ENCODE measurements at places on chromosomes 16 and 17.

DNA sequence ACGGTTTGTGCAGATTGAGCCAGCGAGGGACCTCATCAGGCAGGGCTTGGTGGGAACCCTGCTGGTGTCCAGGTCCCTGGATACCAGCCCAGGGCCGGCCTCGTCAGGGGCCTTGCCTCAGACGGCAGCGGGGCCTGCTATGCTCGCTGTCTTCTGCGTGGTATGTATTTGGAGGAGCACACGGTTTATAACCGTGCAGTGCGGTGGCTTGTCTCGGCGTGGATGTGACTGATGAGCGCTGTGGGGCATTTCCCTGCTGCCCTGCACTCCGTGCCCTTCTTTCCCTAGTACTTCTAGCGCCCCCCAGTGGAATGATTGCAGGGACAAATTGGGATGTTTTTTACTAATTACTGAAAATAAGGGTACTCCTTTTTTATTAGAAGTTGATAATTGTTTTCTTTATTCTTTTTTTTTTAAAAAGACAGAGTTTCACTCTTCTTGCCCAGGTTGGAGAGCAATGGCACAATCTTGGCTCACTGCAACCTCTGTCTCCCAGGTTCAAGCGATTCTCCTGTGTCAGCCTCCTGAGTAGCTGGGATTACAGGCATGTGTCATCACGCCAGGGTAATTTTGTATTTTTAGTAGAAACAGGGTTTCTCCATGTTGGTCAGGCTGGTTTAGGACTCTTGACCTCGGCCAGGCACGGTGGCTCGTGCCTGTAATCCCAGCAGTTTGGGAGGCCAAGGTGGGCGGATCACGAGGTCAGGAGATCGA lies 15.3 kb downstream of the TBCD start:
- no peak for ATAC-seq

DNA sequence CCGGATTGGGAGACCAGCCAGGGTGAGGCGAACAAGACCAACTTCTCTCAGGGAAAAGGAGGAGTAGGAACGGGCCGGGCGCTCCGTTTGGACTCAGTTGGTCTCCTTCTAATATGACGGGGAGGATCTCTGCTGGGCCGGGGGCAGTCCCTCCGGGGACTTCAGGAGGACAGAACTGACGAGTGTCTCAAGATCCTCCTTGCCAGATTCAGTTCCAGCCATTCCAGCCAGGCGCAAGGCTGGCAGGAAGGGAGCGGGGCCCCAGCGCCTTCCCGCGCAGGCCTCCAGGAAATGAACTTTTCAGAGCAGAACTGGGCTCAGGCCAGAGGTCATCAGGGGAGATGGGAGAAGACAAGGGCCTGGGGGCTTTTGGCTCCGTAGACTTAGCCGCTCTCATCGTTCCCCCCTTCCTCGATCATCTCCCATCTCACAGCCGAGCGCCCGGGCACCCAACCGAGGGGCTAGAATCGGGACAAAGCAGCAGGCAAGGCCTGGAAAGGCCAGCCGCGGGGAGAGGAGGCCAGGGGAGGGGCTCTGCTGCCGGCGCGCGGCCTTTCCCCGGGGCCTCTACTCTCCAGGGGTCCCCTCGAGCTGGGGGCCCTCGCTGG lies 1.6 kb downstream of the ZNF423 start:
- no peak for ATAC-seq

GRCh38 chr16:62596584-62596983 lies 560.3 kb upstream of the CDH8 start:
- no peak for ATAC-seq

DNA sequence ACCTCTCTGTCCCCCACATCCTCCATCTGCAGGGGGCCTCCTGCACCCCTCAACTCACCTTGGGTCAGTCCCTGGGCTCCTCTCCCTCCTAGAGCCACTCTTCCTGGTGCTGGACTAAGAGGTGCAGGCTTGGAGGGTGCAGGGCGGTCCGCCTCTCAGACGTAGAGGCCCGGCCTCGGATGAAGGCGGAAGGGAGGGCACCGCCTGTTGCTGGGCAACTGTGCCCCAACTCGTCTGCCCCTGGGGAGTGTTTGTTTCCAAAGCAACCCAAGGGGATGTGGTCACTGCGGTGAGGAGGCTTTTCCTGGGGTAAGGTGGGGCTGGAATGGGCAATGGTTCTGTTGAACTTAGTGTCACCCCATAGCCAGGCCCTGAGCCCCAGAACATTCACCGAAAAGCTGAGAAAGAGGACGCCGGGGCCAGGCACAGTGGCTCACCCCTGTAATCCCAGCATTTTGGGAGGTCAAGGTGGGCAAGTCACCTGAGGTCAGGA lies at the start of gene C16orf54:
TSS of gene C16orf54 (minus strand) at position 138 of the 493 bp plus-strand sequence. CDS start 1,039 bp downstream, outside the sequence.
- ATAC-seq = peak; percentile 95

DNA sequence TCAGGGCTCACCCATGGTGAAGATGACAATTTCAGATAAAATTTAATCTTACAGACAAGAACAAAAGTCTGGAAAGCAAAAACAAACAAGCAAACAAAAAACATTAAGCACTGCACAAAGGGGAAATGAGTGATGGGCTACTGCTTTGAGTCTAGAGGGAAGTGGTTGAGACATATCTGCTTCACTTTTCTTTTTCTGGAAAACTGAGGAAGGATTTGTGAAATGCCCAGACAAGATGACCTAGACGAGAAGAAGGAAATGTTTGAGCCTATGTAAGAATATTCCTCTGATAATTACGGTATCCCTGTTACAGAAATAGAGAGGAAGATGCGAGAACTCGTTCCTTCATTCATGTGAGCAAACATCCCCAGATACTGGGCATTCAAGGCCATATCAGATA lies 11.5 kb upstream of the HYDIN start:
- no peak for ATAC-seq

- ATAC-seq = no peak
Measured at GRCh38 chr16:78372277-78372676, 272.8 kb downstream of the WWOX start.

GRCh38 chr16:24850289-24850938 lies 4.7 kb downstream of the SLC5A11 start:
- ATAC-seq = no peak

DNA sequence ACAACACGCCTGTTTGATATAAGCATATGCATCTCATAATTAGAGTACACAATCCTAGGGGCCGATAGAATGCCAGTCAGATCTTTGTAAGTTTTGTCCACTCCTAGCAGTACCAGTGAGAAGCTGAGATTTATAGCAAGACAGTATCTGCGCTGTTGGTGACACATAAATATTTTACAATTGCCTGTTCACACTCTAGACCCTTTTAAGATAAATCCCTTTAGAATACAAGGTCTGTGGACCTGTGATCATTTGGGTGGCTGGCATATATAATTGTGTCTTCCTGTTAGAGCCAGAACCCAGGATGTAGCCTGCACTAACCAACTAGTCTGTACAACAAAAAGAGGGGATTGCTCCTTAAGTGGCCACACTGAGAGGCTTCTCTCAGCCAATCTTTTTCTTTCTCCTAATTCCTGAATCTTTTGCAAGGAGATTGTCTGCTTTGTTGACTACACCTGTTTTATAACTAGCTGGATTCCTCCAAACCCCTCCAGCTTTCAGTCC lies 74.7 kb downstream of the WIPI1 start:
- no peak for ATAC-seq

- no peak for ATAC-seq
Measured at GRCh38 chr17:43880420-43880991, 26.8 kb downstream of the MPP2 start.

DNA sequence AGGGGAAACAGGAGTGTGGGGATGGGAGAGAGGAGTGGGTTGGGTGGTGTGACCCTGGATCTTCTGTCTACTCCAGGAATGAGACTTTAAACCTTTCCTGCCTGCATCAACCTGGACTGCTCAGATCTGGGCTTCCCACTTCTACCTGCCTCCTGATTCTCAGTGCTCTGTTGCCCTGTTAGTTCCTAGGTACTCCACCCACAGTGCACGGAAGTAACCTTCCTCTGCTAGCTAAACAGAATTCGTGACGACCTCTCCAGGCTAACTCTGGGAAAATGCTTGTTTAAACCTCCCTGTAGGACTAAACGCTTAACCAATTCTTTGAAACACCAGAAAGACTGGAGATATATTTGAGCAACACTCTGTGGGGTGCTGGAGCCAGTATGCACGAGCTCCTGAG lies 83.4 kb upstream of the CLEC3A start:
- ATAC-seq = no peak

- ATAC-seq = no peak
Measured at GRCh38 chr16:20377181-20377580, 24.7 kb upstream of the UMOD start.

- no peak for ATAC-seq
Measured at GRCh38 chr17:19733953-19734526, 14.1 kb downstream of the ALDH3A1 start.

GRCh38 chr17:55238931-55239297 lies 25.8 kb upstream of the HLF start:
- ATAC-seq = no peak

DNA sequence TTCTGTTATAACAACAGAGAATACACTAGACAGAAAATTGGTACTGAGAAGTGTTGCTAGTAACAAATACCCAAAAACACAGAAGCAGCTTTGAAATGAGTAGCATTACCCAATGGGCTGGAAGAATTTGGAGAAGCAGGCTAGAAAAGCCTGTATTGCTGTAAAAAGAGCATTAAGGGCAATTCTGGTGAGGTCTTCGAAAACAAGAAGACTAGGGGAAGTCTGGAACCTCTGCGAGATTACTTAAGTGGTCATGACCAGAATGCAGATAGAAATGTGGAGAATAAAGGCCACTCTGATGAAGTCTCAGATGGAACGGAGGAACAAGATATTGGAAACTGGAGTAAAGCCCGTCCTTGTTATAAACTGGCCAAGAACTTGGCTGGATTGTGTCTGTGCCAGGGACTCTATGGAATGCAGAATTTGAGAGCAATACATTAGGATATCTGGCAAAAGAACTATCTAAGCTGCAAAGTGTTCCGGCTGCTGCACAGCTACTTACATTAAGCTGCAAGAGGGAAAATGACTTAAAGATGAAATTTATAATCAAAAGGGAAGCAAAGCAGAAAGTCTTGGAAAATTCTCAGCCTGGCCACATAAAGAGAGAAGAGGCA lies 44.9 kb upstream of the PEMT start:
- ATAC-seq = no peak

DNA sequence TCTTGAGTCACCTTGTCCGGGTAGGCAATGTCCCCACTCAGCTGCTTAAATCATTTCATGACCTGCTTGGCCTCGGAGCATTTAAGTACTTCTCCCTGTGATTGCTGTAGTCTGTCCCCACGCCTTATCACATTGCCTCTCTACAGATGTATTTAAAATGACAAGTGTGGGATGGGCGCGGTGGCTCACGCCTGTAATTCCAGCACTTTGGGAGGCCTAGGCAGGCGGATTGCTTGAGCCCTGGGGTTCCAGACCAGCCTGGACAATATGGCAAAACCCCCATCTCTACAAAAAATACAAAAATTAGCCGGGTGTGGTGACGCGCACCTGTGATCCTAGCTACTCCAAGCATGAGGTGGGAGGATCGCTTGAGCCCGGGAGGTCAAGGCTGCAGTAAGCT lies 1.3 kb upstream of the GJC1 start:
- no peak for ATAC-seq

GRCh38 chr17:38704606-38705522 lies at the start of gene MLLT6:
MLLT6 (plus strand) TSS chr17:38705273; CDS start chr17:38705633, 360 bp downstream.
- ATAC-seq = peak; percentile 46

DNA sequence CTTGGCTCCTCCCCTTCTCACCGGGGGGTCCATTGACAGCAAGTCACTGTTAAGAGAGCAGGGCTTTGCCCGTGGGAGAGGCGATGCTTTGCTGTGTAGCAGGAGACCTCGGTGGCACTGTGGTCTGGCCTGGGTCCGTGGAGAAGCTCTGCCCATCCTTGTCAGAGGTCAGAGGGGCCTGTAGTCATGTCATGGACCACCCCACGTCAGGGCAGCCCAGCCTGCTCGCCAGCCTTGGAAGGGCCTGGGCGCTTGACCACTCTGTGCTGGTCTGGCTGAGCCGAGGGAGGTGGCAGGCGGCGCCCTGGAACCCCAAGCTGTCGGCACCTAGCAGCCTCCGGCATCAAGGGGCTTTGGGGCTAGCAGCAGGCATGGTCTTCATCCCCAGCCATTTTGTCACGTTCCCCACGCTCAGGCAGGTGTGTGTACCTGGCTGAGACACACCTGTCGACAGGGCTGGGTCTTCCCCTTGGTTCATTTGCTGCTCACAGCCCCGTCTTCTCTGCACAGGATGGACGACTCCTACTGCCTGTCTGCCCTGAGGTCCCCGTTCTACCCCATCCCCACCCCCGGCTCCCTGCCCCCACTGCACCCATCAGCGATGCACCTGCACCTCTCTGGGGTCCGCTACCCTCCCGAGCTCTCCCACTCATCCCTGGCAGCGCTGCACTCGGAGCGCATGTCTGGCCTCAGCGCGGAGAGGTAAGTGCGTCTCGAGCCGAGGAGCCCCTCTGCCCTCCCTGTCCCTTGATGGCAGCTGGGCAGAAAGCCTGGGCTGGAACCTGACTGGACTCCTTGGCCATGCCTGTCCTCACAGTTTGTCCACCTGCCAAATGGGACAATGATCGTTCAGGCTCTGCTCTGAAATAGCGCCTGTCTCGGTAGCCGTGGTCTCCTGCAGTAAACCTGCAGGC lies 33.3 kb downstream of the GINS2 start:
- no peak for ATAC-seq
